ENCODE measurements at places on chromosomes 5 and 9.

GRCh38 chr5:11027660-11028059, 266.6 kb upstream of the DAP start:
- no peak for DNase-seq

GRCh38 chr5:39031041-39031440, 43.2 kb downstream of the RICTOR start:
- DNase-seq, result no peak

DNA sequence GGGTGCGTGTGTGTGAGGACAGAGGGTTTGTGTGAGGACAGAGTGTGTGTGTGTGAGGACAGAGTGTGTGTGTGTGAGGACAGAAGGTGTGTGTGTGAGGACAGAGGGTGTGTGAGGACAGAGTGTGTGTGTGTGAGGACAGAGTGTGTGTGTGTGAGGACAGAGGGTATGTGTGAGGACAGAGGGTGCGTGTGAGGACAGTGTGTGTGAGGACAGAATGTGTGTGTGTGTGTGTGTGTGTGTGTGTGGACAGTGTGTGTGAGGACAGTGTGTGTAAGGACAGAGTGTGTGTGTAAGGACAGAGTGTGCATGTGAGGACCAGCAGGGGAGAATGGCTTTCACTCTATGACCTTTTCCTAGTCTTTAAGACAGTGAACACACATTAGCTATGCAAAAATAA, 63.1 kb upstream of the UBAC1 start:
- DNase-seq, result no peak

GRCh38 chr5:41338136-41338675, 124.9 kb upstream of the C6 start:
- DNase-seq, result no peak

DNA sequence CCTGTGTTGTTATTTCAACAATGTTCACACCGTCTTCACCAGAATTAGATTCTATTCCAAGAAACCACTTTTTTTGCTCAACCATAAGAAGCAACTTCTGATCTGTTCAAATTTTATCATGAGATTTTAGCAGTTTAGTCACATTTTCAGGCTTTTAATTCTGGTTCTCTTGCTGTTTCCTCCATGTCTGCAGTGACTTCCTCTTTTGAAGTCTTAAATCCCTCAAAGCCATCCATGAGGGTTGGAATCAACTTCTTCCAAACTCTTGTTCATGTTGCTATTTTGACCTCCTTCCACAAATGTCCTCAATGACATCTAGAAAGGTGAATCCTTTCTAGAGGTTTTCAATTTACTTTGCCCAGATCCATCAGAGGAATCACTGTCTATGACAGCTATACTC, 25.7 kb upstream of the ENTREP1 start:
- DNase-seq, result no peak

- no peak for DNase-seq
Observed at GRCh38 chr9:112170235-112170634, 4.9 kb downstream of the SUSD1 start.

- peak; percentile 10 for DNase-seq
Observed at GRCh38 chr9:134136118-134136995, 475 bp downstream of the WDR5 start.

DNA sequence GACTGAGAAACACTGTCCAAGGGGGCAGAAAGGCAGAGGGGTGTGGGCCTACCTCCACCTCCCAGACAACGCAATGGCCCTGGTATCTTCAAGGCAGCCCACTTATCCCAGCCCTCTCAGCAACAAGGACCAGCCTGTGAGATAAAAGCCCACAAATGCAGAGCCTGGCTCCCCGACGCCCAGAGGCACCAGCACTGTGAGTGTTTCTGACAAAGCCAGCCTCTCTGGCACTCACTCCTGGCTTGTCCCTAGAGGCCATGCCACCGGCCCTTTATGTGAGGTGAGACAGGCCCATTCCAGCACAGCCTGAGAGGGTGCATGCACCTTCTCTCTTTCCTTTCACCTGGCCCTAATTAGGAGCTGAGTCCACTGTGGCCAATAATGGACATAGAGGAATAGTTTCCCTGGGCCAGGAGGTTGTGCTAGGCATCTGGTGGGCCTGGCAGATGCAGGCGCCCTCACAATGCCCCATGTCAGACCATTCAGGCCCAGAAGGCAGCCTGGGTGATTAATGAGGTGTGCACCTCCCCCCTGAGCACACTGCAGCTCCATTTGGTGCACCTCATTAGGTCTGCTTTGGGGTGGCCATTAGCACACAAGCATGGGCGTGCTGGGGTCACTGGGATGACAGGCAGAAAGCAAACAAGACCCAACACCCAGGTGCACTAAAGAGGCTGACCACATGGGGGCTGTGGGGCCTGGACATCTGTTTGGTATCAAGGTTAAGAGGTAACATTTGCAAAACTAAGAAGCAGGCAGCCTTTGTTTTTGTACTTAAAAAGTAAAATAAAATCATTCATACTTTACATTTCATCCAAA, 176.0 kb downstream of the MED10 start:
- no peak for DNase-seq

- DNase-seq, result no peak
Observed at GRCh38 chr9:120395376-120395775, 184.6 kb downstream of the CDK5RAP2 start.

DNA sequence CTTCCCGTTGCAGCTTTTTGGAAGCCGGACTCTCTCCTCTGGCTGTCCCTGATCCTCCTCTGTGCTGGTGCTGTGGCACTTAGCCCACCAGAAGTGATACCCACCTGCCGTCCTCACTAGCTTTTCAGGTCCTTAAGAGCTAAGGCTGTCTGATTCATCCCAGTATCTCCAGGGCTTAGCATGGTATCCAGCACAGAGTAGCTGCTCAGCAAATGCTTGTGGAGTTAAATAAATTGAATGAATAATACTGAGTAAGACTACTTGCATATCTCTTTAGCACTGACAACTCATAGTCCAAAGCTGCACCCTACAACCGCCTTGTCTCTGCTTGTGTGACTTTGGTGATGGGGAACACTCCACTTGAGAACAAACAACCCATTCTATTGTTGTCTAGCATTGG, 7.7 kb upstream of the XPA start:
- no peak for DNase-seq

- no peak for DNase-seq
Observed at GRCh38 chr5:143664623-143665022, 147.3 kb upstream of the HMHB1 start.
